GM06990 (cell line): ENCODE measurements at places on chromosomes 2 and 18.

GRCh38 chr2:88659538-88659915 lies 31.9 kb upstream of the RPIA start:
- no peak for DNase-seq

- no peak for DNase-seq
Observed at GRCh38 chr2:41241325-41242000, 789.6 kb upstream of the SLC8A1 start.

GRCh38 chr18:3075491-3075890 lies 62.5 kb upstream of the LPIN2 start:
- no peak for DNase-seq

DNA sequence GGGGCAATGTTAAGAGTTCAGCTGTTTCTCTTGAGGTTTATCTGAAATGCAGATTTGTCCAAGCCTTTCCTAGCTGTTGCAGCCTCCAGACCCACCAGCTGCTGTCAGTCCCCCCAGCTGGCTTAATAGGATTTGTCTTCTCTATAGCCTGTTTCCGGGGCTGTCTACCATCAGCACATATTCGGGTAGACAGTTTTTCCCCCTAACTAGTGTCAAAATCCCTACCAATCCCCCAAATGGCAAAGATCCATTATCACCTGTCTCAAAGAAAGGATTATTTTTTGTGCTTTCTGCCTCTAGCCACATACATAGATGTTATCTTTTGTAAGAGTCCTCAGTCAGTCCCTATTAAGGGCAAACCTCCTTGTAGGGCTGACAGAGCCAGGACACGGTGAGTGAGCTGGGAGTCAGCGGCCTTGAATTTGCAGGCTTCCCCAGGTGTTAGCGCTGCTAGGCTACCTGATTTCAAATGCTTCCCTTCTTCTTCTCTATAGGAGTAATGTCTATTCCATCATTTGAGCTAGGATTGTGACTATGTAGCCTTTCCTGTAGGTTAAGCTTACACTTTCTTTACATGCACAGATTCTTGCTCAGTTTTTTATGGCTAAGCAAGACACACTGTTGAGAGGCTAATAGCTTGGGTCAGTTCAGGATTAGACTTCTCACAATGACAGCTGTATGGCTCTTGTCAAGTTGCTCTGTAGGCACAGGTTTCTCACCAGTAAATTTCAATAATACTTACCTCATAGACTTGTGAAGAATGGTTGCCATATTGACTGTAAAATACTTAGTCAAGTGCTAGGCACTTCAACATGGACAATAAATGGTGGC lies 171.1 kb upstream of the UNC80 start:
- DNase-seq, result no peak

GRCh38 chr2:134711692-134712091 lies 7.1 kb downstream of the TMEM163 start:
- DNase-seq, result no peak

GRCh38 chr18:6170604-6171003 lies 244.1 kb downstream of the L3MBTL4 start:
- DNase-seq, result no peak

DNA sequence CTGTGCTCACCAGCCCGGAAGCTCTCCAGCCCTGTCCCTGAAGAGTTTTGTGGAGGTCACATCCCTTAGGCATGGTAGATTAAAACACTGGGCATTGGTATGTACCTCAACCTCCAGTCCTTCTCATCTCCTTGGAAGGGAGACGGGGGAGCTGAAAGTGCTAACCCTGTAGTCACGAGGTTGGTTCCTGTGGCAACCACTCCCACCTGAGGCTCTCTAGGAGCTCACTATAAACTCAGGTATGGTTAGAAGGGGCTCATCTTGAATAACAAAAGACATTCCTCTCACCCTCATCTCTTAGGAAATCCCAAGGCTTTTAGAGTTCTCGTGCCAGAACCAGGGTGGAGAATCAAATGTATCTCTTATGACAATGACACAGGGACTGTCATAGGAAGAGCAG lies 43.0 kb upstream of the MGAT4A start:
- DNase-seq, result no peak

GRCh38 chr2:230956827-230957755 lies 32.0 kb upstream of the GPR55 start:
- peak; percentile 75 for DNase-seq

DNA sequence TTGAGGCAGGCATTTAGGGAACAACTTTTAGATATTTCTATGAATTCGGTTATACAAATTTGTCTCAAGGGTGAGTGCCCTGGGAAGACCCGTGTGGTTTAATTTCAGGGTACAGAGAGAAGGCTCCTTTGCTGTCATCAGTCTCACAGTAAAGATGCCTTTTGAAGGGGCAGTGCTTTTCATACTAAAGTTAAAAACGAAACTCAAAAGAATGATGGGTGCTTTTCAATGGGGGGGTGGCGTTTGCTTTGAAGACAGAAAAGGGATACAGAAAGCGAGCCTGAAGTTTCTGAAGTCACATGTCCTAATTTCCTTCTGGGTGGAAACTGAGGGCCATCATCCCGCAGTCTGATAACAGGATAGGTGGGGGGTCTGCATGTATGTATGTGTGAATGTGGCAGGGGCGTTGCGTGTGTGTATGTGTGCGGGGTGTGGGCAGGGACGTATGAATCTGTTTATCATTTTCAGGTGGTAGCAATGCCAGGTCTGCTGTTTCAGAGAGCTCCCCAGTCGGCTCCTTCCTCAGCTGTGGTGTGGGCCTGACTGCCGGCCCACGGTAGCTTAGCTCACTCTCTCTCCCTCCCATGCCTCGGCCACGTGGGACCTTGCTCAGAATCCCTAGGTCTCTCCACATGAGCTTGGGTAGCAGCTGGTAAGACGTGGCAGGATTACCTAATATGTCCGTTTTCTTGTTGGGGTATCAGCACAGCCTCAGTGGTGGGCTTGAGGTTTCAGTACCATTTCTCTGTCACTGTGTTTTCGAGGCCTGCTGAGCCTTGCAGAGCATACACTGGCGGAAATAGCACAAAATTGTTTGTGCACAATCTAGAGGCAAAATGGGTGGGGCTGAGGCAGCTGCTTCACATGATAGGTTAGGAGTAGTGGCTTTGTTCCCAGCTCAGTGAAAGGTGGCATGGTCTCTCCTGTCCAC lies 32.7 kb downstream of the ARHGAP25 start:
- peak; percentile 44 for DNase-seq
